ENCODE measurements at places on chromosomes 2 and 18.
A peak's percentile ranks its signal among the peaks of the same experiment; 100 is the strongest.

DNA sequence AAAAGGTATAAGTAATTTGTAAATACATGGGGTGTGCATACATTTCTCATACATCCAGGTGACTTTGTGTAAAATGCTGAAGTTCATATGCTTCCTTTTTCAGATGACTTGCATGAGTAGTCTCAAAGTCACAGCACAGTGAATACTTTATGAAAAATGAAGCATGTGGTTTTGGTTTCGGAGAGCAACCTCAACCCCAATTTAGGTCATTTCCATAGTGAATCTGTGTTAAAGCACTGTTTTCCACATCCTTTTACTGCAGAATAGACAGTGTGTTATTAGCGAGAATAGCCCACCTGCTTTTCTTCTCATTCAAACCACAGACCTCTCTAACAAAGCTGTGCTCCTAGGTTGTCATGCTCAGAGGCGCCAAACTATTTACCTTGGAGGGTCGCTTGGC is 204.4 kb upstream of the RASGRP3 start:
- peak; percentile 89 for DNase-seq

DNA sequence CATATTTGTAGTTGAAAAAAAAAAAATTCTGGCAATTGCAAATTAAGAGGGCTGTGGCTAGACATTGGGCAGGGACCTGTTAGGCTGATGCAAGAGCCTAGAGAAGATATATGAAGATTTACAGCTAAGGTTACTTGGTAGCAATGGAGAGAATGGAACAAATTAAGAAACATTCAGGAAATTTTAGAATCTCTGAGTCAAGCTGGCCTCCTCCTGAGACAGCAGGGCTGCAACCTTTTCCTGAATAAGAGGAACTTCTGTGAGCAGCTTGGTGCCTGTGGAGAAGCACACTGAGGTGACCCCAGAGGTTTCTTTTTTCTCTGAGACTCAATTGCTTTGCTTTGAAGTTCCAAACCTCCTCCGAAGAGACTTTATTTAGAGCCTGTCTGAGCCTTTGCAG is 118.6 kb upstream of the LRATD1 start:
- no peak for DNase-seq

DNA sequence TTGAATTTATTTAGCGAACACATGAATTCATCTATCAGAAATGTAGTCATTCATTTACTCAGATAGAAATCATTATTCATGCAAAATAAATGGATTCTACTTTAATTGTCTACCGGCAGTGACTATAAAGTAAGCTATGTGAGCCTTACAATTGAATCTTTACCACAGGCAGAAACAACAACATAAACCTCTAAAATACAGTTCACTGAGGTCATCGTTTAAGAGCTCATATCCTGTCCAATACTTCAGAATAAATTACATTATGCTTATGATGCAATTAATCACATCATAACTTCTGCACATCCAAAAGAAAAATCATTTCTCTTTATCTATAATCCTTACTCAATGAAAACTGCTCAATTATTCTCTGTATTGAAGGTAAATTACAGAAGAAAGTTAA is 244.7 kb downstream of the HNMT start:
- no peak for DNase-seq

- no peak for DNase-seq
Observed at GRCh38 chr18:71630696-71631095, 913.4 kb downstream of the CBLN2 start.

DNA sequence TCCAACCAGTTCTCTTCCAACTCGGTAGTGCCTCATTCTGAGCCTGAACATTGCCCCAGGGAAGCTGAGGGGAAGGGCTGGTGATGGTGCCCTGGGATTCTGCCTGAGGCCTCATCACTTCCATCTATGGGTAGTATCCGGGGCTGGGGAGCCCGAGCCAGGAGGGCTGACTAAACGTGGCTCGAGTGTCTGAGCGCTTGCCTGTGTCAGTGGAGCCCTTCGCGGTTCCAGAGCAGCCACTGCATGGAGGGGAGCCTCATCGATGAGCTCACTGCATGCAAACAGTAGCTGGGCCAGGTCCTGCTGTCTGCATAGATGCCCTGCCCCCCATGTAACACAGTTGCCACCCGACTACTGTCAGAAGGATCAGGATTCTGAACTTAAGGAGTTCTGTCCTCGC is 129.3 kb downstream of the GLI2 start:
- no peak for DNase-seq

DNA sequence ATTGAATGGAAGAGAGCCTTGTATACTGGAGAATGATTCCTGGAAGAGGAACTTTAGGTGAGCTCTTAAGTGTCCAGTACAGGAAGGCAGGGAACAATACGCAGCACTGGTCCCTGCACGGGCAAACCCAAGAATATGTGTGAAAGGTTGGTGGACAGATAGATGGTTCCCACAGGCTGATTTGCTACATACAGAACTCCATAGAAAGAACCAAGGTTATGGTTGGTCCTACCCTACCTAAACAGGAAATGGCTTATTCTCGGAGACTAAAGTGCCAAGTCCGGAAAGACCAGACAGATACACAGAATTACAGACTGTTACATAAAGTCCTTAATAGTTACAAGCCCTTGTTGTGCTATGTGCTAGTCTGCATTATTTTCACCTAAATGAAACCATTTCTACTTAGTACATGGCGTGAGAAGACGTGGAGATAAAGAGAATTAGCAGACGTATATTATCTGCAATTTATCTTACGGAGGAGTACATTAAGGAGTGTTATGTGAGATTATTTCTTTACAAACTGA is 1.2 kb downstream of the REV1 start:
- peak; percentile 55 for DNase-seq

DNA sequence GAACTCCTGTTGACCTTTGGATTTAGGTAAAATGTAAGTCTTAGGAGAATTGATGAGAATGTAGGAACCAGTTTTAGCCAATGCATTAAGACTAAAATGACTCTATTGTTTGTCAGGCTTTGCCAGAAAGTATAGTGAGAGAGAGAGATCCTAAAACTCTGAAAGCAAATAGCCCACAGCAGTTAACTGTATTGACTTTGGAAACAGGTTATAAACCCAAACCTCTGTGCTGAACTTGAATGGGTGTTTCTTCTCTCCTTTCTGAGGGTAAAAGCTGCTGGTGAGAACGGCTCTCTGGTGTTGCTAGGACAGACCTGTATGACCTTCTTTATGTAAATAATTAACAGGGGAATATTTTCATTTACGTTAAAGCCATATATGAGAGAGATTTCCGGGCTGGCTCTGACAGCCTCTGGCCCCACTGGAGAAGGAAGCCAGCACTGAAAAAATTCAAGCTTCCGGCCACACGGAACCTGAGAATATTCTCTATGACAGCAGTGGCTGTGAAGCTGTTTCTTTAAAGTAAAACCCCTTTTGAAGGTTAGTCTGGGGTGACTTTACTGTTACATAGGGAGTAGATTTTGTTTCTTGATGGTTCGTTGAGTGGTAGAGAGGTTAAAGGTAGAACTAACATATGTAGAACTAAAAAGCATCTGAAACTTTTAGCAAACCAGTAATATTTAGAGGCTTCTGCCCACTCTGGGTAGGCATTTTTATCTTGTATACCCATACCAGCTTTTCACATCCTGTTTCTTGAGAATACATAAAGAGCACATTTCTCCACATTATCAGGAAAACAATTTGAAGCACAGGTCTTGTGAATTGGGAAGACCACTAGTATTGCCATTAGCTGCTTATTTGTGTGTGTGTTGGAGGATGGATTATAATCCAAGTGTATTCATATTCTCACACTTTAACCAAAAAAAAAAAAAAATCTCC is 123.8 kb downstream of the SPTBN1 start:
- peak; percentile 68 for DNase-seq

- no peak for DNase-seq
Observed at GRCh38 chr2:228352048-228352447, 170.6 kb upstream of the SPHKAP start.

DNA sequence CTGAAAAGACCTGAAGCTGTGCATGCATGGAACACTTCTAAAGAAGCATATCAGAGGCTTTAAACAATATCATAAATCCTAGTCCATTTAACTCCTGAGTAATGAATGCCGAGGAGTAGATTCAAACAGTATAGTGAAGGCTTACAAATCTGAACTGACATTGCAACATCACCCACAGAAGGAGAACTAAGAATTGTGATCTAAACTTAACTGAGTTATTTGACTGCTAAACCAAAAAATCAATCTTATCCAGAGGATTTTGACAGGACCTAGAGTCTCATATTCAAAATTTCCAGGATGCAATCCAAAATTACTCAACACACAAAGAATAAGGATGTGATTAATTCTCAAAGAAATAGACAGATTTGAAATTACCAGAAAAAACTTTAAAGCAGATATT is 181.0 kb downstream of the SLC39A10 start:
- no peak for DNase-seq

GRCh38 chr2:154488801-154489200 is 209.7 kb upstream of the KCNJ3 start:
- DNase-seq: no peak

- DNase-seq: no peak
Observed at GRCh38 chr2:54479424-54479823, 23.3 kb downstream of the SPTBN1 start.

GRCh38 chr2:22517141-22517540 is 867.8 kb upstream of the KLHL29 start:
- no peak for DNase-seq

DNA sequence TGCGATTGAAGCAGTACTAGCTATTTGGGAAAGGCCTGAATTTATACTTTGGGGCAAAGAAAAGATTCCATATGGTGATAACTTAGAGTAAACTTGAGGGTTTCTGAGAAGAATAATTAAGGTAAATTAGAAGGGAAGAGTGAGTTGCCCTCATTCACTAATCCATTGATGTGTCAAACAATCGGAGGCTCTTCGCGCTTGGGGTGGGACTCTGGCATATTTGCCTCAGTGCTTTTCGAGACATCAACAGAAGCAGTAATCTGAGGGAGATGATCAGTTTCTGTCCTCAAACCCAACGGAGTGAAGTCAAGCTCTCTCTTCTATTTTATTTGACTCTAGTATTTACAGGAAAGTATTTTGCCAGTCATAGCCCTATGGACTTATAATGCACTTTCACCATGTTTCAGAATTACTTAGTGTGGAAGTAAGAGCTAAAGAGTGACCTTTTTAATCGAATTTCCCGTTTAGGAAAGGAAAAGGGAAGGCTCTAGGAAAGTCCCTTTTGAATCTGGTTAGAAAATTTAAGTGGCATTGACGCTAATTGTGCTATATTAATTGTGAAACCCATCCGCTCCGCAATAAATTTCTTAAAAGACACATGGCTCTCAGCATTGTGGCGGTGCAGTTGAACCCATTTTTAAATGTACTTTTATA is 1.3 kb downstream of the RAB10 start:
- DNase-seq: peak; percentile 30

DNA sequence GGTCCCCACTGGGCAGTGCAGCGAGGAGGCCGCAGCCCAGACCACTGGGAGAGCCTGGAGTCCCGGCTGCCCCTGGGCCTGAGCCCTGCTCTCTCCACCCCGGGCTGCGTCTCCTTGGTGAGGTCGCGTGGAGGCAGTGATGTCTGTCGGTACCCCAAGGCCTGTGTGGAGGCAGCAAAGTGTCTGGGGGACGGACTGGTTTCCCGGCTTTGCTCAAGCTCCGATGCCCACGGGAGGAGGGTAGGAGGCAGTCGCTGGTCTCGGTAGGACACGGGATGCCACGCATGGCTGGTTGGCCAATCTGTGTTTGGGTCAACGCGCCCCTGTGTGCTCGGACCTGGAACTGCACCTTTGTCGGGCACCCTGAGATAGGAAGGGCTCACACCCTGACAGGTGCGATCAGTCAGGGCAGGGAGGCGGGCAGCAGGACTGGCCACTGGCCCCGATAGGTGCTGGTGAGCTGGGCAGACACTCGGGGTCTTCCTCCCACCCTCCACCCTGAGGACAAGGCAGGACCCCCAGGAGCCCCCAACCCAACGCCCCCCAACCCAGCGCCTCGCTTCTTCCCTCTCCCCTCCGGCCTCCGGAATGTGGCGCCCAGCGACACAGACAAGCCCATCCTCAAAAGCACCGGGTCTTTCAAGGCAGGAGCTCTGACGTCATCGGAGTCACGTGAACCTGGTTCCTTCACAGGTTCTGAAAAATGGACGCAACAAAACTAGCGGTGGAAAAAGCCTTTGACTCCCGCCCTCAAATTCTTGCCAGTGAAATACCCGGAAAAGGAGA is 288.6 kb downstream of the NDUFA10 start:
- DNase-seq: no peak

DNA sequence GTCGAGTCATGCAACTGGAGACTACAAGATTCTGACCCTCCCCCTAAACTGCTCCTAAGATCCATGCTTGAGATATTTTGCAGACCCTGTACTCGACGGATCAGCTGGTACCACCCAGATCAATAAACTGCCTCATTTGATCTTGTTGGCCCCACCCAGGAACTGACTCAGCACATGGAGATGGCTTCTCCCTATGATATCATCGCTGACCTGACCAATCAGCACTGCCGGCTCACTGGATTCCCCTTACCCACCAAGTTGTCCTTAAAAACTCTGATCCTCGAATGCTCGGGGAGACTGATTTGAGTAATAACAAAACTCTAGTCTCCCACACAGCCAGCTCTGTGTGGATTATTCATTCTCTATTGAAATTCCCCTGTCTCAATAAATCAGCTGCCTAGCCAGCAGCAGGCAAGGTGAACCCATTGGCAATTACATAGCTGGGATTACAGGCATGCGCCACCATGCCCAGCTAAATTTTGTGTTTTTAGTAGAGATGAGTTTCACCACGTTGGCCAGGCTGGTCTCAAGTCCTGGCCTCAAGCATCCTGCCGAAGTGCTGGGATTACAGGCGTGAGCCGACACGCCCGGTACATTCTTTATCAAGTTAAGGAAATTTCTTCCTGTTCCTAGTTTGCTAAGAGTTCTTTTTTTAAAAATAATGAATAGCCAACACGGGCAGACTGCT is 43.6 kb downstream of the VPS54 start:
- no peak for DNase-seq

- no peak for DNase-seq
Observed at GRCh38 chr18:69590150-69590549, 189.5 kb downstream of the DOK6 start.

DNA sequence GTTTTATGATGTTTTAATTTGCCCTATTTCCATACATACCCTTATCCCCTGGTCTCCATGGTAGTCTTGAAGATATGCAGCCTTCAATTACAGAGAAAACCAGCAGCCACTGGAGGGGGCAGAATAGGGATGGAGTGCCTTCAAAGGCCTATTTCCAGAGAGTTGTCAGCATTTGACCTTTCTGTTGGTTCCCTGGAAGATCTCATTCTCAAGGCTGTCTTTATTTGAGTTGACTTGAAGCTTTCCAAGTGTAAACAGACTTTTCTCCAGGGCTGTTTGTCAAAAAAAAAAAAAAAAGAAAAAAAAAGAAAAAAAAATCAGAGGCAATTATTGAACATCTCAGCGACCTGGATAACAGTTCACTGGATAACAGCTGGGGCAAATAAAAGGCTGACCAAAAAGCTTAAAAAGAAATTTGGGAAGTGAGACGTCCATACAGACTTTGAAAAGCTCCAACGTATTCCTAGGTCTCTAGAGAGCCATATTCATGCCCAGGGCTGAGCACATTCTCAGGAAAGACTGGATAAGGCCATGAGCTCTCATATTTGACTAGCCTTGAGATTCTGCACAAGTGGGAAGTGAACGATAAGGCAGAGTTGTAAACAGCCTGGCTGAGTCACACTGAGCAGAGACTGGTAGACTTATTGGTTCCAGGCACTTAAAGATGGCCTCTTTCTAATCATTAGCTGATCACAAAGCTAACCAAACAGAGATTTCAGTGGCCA is 126.6 kb downstream of the VAPA start:
- DNase-seq: no peak

GRCh38 chr18:55266981-55267380 is 307.7 kb upstream of the CCDC68 start:
- no peak for DNase-seq

All from OCI-LY7 (cell line).